ENCODE measurements at places on chromosomes 7 and 10.

DNA sequence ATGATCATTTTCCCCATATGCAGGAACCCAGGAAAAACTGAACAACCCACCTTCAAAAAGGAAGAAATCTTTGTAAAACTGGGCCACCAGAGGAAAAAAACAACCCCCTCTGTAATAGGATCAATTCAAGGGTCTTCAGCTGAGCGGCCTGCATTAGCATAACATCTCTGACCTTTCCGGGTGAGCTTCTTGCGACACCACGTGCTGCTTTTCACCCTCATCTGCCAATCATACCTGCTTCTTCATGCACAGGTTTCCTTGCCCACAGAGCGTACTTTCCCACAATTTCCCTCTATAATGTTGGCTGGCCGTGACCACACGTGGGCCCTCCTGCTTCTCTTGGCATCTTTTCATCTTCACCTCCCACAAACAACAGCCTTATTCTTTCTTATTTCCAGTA is 284.3 kb upstream of the NEBL start:
- no peak for DNase-seq

DNA sequence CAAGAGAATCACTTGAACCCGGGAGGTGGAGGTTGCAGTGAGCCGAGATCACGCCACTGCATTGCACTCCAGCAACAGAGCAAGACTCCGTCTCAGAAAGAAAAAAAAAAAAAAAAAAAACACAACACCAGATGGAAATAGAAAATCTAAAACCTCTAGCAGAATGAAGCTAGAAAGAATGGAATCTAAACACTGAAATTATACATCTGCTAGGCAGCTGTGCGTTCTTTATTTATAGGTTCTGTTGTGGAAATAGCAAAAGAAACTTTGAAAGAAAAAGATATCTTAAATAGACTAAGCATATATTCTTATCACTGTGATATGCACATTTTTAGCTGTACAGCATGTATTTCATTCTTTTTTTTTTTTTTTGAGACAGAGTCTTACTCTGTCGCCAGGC is 17.1 kb downstream of the BMPR1A start:
- DNase-seq = no peak

- DNase-seq = no peak
Measured at GRCh38 chr7:7209412-7210050, 27.2 kb downstream of the C1GALT1 start.

DNA sequence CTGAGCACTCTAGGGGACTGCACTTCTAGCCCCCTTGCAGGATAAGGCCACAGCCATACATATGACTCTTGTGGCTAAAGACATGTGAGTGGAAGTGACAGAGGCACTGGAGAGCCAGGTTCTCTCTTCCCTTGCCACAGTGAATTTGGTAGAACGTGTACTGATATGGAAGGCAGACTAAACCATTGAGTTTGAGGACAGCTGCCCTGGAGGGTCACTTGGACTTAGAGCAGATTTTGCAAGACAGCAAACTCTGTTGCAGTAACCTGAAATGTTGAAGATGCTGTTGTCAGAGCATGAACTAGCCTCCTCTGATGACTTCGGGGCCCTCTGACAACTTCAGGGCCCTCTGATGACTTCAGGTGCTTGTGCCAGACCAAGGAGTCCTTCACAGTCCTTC is 85.9 kb downstream of the ELMO1 start:
- no peak for DNase-seq

DNA sequence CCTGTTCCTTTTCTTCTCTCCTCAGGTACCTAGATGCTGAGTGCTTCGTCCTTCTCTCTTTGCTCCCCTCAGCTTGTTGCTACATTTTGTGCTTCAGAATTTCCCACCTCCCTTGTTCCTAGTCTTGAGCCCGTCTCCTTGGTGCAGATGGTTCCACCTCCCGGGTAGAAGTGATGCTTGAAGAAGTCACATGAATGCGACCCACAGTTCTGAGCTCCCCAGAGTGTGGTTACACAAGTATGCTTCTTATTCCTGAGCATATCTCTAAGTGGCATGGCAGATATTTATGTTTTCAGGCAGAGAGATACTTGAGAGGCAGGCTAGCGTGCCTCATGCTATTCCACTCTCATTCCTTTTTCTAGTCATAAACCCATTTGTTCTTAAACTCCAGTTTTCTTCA is 34.0 kb downstream of the INPP5F start:
- DNase-seq = no peak

DNA sequence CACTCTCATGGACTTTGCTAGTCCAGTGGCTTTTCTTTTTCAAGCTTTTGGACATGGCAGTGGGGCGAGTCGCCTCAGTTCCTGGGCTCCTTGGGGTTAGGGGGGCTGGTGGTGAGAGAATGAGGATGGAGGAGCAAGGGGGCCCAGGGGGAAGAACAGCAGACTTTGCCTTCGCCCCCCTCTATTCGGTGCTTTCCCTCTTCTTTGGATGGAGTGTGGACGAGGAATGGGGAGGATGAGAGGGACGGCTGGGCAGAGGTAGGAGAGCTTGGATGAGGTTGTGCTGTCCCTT is 255 bp downstream of the MAGI2 start:
- no peak for DNase-seq

- DNase-seq = no peak
Measured at GRCh38 chr7:11177793-11178192, 204.1 kb downstream of the PHF14 start.

Measured in left ventricle myocardium superior (tissue), 1 donor.